ENCODE measurements at places on chromosomes 16 and 17.
A peak's percentile ranks its signal among the peaks of the same experiment; 100 is the strongest.

DNA sequence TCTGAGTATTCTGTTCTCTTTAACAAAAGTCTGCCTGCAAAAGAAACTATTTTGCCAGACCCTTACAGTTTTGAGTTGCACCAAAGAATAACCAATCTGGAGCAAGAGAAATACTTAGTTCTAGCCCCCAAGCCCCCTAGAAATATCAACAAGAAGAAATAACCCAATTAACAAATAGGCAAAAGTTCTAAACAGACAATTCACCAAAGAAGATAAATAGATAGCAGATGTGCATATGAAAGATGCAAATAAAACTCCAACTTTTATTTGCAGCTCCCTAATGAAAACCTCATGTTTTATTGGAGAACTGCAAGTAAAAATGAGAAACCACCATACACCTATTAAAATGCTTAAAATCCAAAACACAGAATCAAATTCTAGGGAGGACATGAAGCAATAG is 1308.0 kb downstream of the CDH11 start:
- no peak for DNase-seq

- DNase-seq: no peak
Measured at GRCh38 chr17:44959821-44960531, 8.1 kb downstream of the C1QL1 start.

- DNase-seq: no peak
Measured at GRCh38 chr17:80869481-80870145, 122.0 kb upstream of the CHMP6 start.

DNA sequence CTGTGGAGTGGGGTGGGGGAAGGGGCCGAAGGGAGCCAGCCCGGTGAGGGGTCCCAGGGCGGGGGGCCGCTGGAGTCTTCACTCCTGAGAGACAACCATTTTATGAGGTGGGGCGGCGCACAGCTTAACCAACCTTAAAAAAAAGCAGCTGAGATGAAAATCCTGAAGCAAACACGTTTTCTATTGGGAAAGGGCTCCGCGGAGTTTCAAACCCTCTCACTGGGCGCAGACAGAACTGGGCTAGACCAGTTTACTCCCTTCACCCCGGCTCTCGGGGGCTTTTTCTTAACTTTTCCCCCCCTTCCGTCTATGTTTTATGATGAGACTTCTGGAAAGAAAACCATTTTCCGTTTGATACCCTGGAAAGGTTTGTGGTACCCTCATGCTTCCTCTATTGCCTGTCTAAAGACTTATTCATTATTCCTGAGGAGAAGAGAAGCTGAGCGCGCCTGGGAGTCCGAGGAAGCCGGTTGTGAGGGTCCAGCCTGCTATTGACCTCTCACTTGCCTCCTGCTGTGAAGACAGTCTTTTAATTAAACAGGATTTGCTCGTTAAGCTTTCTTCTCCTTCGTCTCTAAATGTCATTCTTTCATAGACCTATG is 482 bp upstream of the SSH2 start:
- no peak for DNase-seq

- DNase-seq: no peak
Measured at GRCh38 chr16:48462106-48462740, 77.0 kb upstream of the SIAH1 start.

DNA sequence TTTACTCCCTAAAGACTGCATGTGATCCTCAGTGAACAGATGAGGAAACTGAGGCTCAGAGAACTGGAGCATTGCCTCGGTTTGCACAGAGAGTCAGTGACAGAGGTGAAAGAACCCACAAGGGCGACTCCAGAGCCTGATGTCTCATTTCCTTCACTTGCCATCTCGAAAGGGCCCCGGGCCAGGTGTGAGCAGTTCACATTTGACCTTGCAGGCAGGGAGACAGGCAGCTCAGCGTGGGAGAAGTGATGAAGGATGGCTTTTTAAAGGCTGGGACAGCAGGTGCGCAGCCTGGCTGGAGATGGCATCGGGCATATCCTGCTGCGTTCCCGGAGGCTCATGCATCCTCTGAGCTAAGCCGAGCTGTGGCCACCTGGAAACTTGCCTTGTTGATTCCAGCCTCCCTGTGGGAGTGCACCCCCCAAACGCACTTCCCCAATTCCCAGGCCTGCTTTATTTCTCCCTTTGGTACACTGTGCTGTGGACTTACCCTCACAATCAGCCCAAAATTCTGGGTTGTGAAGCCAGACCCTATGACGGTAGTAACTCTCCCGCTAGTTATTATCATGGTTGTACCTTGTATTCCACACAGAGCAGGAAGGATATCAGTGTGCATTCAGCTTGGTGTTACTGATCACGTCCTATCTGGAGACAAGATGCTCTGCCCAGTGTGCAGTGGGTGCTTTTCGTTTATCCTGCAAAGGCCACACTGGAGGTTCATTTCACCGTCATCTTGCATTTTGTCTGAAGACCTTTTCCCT is 753.2 kb upstream of the EEF2KMT start:
- no peak for DNase-seq

GRCh38 chr16:9050102-9050830 is 41.2 kb upstream of the HAPSTR1 start:
- no peak for DNase-seq

DNA sequence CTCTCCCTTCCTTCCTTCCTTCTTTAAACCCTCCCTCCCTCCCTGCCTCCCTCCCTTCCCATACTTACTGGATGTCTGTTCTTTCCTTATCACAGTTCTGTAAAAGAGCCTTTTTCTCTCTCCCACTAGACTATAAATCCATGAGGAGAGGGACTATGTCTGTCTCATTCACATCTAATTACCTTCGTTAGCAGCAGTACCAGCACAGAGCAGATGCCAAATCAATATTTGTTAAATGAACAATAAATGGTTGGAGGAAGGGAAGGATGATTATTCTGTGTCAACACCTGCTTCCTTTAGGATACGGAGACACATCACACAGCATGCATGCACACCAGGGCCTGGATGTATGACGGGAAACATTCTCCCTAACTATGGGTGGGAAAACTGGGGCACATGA is 94.2 kb downstream of the DNAH3 start:
- DNase-seq: no peak

GRCh38 chr16:89618109-89618998 is 4.9 kb downstream of the DPEP1 start:
- DNase-seq: no peak

GRCh38 chr17:45784741-45785479 is 790 bp downstream of the CRHR1 start:
- peak; percentile 11 for DNase-seq

DNA sequence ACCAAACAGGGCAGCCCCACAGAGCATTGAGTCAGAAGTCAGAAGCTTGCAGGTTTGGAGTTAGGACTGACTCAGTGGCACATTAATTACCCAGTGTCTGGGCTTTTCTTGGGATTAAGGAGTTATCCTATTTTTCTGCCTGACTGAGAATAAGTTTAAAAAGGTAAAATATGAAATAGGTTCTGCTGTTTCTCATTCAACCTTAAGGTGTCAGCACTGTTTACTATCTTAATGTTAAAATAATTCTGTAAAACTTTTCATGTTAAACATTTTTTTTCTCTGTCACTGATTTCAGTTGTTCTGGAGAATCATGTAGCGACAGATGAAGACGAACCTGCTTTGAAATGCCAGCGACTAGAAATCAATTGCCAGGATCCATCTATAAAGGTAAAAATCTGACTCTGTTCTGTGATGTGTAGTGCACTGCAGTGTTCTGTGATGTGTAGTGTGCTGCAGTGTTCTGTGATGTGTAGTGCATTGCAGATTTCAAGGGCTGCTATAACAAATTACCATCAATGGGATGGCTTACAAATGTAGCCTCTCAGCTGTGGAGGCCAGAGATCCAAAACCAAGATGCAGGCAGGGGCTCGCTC is 128.0 kb downstream of the LAT start:
- no peak for DNase-seq

DNA sequence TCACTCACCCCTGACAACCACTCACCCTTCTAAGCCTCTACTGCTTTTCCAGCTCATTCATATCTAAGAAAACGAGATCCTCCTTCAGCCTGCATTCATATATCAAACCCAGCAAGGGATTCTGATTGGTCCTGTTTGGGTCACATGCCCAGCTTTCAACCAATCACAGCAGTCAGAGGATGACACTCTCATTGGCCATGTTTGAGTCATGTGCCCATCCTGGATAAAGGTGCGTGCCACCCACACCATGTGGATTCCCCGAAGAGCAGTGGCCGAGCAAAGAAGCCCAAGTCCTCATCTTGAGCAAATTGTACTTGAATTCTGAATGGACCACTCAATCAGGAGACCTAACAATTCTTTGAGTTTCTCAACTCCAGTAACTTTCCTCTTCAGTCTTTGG is 45.0 kb downstream of the SCNN1G start:
- DNase-seq: no peak

- no peak for DNase-seq
Measured at GRCh38 chr16:845351-845745, 44.8 kb upstream of the GNG13 start.

DNA sequence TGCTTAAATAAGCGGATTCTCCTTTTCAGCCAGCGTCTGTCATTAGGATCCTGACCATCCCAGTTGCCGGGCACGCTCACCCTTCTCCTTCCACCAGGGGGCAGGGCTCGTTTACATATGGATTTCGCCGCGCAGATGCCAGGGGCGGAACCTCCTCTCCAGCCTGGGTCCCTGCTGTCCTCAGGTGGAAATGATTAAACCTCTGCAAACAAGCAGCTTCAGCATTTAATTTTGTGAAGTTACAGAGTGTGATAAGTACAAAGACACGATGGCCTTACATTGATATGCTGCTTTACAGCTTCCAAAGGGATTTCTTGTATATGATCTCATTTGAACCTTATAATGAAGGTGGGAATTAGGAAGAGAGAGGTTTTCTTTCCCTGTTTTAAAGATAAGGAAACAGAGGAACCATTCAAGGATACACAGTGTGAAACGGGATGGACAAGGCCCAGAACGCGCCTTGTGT is 3.9 kb upstream of the KRT28 start:
- peak; percentile 47 for DNase-seq

DNA sequence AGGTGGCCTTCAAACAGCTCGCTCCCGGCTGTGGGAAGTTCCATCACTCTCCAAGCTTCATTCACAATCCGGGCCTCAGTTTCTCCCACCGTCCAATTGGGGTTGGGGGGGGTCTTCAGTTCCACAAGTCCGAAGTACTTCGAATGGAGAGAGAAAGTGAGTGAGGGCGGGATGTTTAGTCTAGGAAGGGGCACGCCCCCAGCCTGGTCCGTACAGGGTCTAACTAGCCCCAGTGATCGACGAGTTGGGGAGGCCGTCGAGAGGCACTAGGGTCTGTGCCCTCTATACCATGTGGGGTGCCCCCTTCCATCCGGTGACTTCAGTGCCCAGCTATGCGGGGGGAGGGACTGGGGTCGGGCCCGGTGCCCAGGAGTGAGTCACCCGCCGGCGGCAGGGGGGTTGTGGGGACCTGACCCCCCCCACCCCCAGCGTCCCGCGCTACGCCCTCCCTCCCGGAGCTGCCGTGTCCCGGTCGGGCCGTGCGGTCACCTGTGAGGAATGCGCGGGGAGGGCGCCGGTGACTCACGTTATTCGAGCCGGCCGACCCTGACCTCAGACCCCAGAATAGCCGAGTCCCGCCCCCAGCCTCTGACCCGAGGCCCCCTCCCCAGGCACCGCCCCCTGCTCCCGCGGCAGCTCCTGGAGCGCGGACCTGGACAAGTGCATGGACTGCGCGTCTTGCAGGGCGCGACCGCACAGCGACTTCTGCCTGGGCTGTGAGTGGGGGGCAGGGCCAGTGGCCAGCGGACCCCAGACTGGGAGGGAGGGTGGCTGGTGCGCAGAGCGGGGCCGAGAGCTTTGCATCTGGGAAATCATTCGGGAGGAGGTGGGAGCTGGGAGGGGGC is 658 bp downstream of the TNFRSF12A start:
- peak; percentile 64 for DNase-seq

GRCh38 chr16:60203525-60204124 is 1469.5 kb upstream of the GOT2 start:
- no peak for DNase-seq

DNA sequence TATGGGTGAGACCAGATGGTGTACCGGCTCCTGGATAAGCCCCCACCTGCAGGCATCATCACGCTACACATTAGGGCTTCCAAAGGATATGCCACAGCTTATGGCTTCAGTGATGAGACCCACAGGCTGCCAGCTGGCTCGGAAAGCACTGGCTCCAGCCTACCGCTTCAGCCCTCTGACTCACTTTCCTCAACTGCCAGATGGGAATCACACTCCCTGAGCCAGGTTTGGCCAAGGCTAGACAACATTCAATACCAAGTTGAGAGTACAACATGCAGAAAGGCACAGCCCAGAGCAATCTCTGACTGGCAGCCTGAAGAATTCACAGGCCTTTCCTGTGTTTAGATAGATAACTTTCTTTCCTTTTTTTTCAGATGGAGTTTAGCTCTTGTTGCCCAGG is 10.3 kb downstream of the CENPV start:
- DNase-seq: no peak

GRCh38 chr16:57764341-57765159 is 29.0 kb downstream of the KATNB1 start:
- DNase-seq: no peak

- DNase-seq: no peak
Measured at GRCh38 chr17:79652999-79653643, 42.3 kb upstream of the RBFOX3 start.

- no peak for DNase-seq
Measured at GRCh38 chr17:57986841-57987580, 1.0 kb downstream of the VEZF1 start.

DNA sequence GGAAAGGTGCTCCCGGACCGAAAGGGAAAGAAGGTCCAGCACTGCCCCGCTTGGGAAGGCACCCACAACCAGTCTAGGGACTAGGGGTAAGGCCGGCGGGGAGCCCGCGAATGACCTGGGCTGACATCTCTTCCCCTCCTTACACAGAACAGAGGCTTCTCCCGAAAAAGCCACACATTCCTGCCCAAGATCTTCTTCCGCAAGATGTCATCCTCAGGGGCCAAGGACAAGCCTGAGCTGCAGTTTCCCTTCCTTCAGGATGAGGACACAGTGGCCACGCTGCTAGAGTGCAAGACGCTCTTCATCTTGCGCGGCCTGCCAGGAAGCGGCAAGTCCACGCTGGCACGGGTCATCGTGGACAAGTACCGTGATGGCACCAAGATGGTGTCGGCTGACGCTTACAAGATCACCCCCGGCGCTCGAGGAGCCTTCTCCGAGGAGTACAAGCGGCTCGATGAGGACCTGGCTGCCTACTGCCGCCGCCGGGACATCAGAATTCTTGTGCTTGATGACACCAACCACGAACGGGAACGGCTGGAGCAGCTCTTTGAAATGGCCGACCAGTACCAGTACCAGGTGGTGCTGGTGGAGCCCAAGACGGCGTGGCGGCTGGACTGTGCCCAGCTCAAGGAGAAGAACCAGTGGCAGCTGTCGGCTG is 1.5 kb downstream of the CNP start:
- no peak for DNase-seq

DNA sequence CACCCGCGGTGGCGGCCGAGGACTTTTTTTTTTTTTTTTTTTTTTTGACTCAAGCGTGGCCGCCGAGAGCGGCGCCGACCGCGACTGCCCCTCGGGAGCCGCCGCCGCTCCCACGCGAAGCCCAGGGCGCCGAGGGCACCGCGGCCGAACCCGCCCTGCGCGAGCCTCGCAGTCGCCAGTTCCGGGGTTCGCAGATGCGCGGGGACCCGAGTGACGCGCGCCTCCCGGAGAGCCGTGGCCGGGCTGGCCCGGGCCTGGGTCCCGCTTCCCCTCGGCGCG is 1.1 kb downstream of the METRNL start:
- DNase-seq: no peak

GRCh38 chr16:50422926-50423325 is 54.1 kb upstream of the BRD7 start:
- DNase-seq: no peak

All from activated T-helper 1 cell treated with anti-CD3 and anti-CD28 coated beads, Interleukin-2, amount 50 U/mL, for 16 hours (primary cell).